ENCODE measurements at places on chromosomes 13 and 19. TPM values are rescaled to one million over a fixed set of nuclear protein-coding genes. Genes with fewer than 3 reads are reported as not detected.
A peak's percentile ranks its signal among the peaks of the same experiment; 100 is the strongest.

DNA sequence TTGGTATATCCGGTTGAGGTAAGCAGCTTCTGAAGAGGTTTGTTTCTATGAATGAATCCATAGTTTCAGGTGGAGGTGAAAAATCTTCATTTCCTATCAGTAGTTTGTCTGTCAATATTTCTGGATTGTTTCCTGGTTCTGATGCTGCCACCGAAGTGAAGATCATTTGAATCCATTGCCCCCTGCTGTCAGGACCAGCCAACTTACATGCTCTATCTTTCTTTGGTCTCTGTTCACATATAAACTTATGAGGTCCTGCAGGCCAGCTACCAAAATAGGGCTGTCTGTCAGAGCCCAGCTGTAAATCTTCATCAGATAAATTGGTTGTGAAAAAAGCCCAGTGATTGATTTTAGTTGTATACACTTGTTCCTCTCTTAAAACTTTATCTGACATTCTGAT is 15.2 kb upstream of the N4BP2L1 start:
- H3K27ac ChIP-seq: no peak overlapping the region
- no peak overlapping the region for H3K4me3 ChIP-seq
- DNase-seq: no peak
- H3K36me3 ChIP-seq: no peaks in the 10 kb centered on the region

DNA sequence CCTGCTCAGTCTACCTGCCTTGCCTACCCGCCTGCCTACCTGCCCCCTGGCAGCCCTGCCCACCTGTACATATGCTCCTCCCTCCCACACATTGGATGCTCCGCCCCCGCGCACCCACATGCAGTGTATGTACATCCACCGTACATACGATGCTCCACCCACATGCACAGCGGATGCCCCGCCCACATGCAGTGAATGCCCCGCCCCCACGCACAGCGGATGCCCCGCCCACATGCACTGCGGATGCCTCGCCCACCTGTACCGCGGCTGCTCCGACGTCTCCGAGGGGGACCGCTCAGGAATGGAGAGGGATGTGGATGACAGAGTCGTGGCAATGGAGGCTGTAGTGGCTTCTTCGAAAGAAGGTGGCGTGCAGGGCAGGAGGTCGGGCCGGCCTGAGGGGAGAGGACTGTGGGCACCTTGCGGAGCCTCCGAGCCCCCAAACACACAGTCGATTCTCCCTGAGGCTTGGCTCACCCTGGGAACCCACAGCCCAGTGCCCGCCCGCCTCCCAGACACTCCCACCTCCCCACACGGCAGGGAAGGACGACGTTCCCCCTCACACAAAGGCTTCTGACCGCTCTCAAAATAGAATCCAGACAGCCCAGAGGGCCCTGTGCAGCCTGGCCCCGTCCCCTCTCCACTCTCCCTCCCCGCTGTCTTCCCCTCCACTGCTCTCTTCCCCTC is 16.5 kb upstream of the CACTIN start:
- H3K27me3 ChIP-seq: no peaks in the 10 kb centered on the region
- no peak overlapping the region for H3K27ac ChIP-seq
- DNase-seq: peak; percentile 87
- no peaks in the 10 kb centered on the region for H3K4me1 ChIP-seq
- peaks cover 22% of the 10 kb centered on the region for H3K36me3 ChIP-seq
- H3K4me3 ChIP-seq: no peak overlapping the region

DNA sequence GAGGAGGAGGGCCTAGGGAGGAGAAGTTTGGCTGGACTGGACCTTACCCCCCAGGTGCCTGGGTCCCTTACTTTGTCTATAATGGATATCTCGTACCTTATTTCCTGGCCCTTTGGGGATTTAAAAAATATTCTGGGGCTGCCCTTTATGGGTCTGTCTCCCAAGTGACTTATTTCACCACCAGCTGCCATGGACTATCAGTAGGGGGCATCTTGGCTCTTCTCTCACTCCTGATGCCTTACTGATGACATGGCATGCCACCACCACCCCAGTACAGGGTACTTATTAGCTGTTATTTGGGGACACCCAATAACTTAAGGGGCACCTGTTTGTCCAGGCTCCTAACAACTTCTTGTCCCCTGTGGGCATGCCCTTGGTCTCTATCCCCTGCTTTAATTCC is 38.0 kb downstream of the NFIX start:
- no peaks in the 10 kb centered on the region for H3K36me3 ChIP-seq
- peaks cover 90% of the 10 kb centered on the region for H3K27me3 ChIP-seq
- H3K4me1 ChIP-seq: no peaks in the 10 kb centered on the region
- no peak for DNase-seq
- no peak overlapping the region for H3K27ac ChIP-seq

DNA sequence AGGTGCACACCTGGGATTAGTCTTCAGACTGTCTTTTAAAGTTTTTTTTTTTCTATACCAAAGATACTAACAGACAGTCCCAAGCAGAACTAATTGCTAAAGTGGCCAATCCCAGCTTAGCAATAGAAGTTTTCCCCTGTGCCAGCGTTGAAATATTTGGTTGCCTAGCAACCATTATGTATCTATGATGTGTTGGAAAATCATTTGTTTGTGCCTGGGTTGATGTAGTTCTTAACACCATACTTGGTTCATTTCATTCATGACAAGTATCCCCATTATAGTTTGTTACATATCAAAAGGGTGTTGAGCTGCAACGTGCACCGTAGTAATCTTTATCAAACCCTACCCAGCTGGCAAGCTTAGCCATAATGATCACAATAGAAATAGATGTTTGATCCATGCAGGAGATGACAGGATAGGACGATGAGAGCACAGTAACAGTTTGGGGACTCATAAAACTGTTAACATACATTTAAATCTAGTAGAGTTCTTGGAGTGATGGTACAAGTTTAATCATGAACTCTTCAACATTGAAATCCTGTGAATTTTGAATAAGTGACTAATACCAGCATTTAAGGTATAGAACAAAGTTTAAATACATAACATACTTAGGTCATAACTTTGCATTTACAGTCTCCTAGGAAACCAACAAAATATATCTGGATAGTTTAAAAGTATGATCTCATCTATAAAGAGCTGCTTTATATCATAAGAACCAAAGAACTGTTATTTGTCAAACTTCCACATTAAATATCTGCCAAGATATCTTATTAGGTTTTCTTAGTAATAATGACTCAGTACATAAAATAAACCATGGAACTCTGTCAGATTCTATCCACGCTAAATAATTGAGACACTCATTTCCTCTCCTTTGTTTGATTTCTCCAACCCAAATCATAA is 73.4 kb downstream of the MBNL2 start:
- peak overlapping the region; percentile 4 for H3K27ac ChIP-seq
- H3K36me3 ChIP-seq: no peaks in the 10 kb centered on the region
- DNase-seq: no peak
- peaks cover 7% of the 10 kb centered on the region for H3K4me1 ChIP-seq
- peaks cover 18% of the 10 kb centered on the region for H3K27me3 ChIP-seq
- H3K4me3 ChIP-seq: no peak overlapping the region

GRCh38 chr13:52165411-52165810 is 6.0 kb upstream of the NEK3 start:
- no peak overlapping the region for H3K27ac ChIP-seq
- H3K4me1 ChIP-seq: peaks cover 3% of the 10 kb centered on the region
- no peak for DNase-seq
- H3K4me3 ChIP-seq: no peak overlapping the region

GRCh38 chr19:3163230-3163886 is 15.2 kb upstream of the S1PR4 start:
- H3K36me3 ChIP-seq: no peaks in the 10 kb centered on the region
- H3K4me3 ChIP-seq: no peak overlapping the region
- H3K27ac ChIP-seq: no peak overlapping the region

- H3K27ac ChIP-seq: no peak overlapping the region
- H3K27me3 ChIP-seq: no peaks in the 10 kb centered on the region
- no peak overlapping the region for H3K4me3 ChIP-seq
- DNase-seq: no peak
- peaks cover 70% of the 10 kb centered on the region for H3K36me3 ChIP-seq
Observed at GRCh38 chr19:2127758-2128157, 23.6 kb downstream of the AP3D1 start.

GRCh38 chr19:6971366-6971765 is 49.9 kb downstream of the MBD3L2B start:
- no peak overlapping the region for H3K4me3 ChIP-seq
- no peaks in the 10 kb centered on the region for H3K4me1 ChIP-seq
- H3K27ac ChIP-seq: no peak overlapping the region
- no peaks in the 10 kb centered on the region for H3K36me3 ChIP-seq
- no peak for DNase-seq
- no peaks in the 10 kb centered on the region for H3K27me3 ChIP-seq

GRCh38 chr13:24192057-24192810 is 31.7 kb downstream of the SPATA13 start:
- H3K4me3 ChIP-seq: peak overlapping the region; percentile 52
- H3K27ac ChIP-seq: peak overlapping the region; percentile 25
- H3K36me3 ChIP-seq: no peaks in the 10 kb centered on the region
- H3K4me1 ChIP-seq: peaks cover 3% of the 10 kb centered on the region

PLIN5 gene
- total RNA-seq: 3.4 TPM

CDX2 gene
- not detected for total RNA-seq

ZNF229 gene
- total RNA-seq: 3.3 TPM

TNNI3 gene
- 9.2 TPM for total RNA-seq

SRRM5 gene
- total RNA-seq: 0.37 TPM

C5AR1 gene
- total RNA-seq: 0.48 TPM
